K562 (cell line): ENCODE measurements at places on chromosomes 12 and 14. TPM values are rescaled to one million over a fixed set of nuclear protein-coding genes. Genes with fewer than 3 reads are reported as not detected.

GRCh38 chr14:19823178-19823577 lies 19.6 kb downstream of the OR4N2 start:
- no peak overlapping the region for H3K4me3 ChIP-seq
- no peaks in the 10 kb centered on the region for H3K36me3 ChIP-seq
- no peaks in the 10 kb centered on the region for H3K27me3 ChIP-seq
- H3K27ac ChIP-seq = no peak overlapping the region
- no peak for DNase-seq

Gene DDN
- 2.2 and 2.4 TPM in 2 replicates for polyA plus RNA-seq

DNA sequence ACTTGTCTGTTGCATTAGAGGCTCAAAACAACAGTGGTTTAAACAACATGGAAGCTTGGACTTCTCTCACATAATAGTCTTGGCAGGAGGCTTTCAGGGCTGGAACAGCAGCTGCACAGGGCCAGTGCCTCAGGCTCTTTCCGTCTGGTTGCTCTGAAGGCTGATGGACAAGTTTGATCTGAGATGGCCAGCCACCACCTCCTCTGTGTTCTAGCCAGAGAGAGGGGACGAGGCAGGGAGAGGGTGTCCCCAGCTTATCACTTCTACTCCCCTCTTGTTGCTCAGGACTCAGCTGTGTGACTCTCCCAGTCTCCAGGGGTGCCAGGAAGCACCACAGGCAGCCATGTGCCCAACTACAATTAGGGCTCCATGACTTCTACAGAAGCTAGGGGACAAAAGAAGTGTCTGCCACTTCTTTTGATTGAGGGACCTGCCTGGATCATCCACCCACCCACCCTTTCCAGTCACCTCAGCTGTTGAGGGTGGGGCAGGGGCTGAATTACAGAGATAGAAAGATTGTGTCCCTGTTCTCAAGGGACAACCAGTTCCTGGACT lies 46.6 kb downstream of the SMIM41 start:
- H3K4me3 ChIP-seq = no peak overlapping the region
- H3K36me3 ChIP-seq = no peaks in the 10 kb centered on the region
- H3K27me3 ChIP-seq = peaks cover 49% of the 10 kb centered on the region
- H3K4me1 ChIP-seq = peaks cover 14% of the 10 kb centered on the region; the same call in 1 of the 3 replicates
- no peak for DNase-seq

- no peaks in the 10 kb centered on the region for H3K36me3 ChIP-seq
- H3K27me3 ChIP-seq = peaks cover 4% of the 10 kb centered on the region; the same call in 1 of the 3 replicates
- no peak overlapping the region for H3K4me3 ChIP-seq
- no peak overlapping the region for H3K27ac ChIP-seq
- no peak for DNase-seq
Observed at GRCh38 chr14:67491285-67491684, 2.8 kb upstream of the TMEM229B start.

GRCh38 chr14:42023452-42023851 lies 416.8 kb downstream of the LRFN5 start:
- H3K4me1 ChIP-seq = no peaks in the 10 kb centered on the region
- H3K27me3 ChIP-seq = no peaks in the 10 kb centered on the region
- H3K27ac ChIP-seq = no peak overlapping the region

Gene HOXC12
- 0.05 and 0.19 TPM in 2 replicates for polyA plus RNA-seq

GRCh38 chr12:91985002-91985787 lies 160.5 kb downstream of the BTG1 start:
- H3K27me3 ChIP-seq = no peaks in the 10 kb centered on the region
- H3K4me3 ChIP-seq = no peak overlapping the region
- no peak for DNase-seq
- no peaks in the 10 kb centered on the region for H3K36me3 ChIP-seq
- H3K27ac ChIP-seq = no peak overlapping the region
- H3K4me1 ChIP-seq = peaks cover 15% of the 10 kb centered on the region; the same call in 2 of the 3 replicates

- H3K4me1 ChIP-seq = no peaks in the 10 kb centered on the region
- peaks cover 5% of the 10 kb centered on the region; the same call in 1 of the 2 replicates for H3K27me3 ChIP-seq
- no peak overlapping the region for H3K27ac ChIP-seq
- DNase-seq = no peak
Observed at GRCh38 chr12:105742567-105742874, 396.2 kb downstream of the NUAK1 start.

GRCh38 chr14:90651271-90651804 lies 164.9 kb downstream of the TTC7B start:
- H3K27me3 ChIP-seq = no peaks in the 10 kb centered on the region
- no peak overlapping the region for H3K4me3 ChIP-seq
- DNase-seq = no peak

DNA sequence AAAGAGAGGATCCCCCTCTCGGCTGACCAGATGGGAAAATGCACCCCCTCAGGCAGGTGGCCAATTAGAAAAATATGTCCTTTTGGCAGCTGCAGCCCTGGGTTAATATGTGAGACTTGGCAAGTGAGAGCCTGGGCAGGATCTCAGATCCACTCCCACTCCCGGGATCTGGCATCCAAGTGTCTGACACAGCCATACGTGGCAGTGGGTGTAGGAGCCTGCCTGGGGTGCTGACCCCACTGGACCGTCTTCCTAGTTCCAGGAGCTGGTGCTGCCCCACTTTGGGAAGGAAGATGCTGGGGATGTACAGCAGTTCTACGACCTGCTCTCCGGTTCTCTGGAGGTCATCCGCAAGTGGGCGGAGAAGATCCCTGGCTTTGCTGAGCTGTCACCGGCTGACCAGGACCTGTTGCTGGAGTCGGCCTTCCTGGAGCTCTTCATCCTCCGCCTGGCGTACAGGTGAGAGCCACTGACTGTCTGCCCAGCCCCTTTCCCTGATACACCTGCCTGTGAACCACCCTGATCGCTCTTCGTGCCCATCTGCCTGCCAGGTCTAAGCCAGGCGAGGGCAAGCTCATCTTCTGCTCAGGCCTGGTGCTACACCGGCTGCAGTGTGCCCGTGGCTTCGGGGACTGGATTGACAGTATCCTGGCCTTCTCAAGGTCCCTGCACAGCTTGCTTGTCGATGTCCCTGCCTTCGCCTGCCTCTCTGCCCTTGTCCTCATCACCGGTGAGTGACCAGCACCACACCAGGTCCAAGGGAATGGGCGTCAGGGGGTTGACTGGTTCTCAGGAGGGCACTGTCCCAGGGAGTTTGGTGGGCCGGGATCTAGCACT lies 5.8 kb downstream of the NR4A1 start:
- DNase-seq = no peak
- peaks cover 7% of the 10 kb centered on the region; the same call in 2 of the 3 replicates for H3K4me1 ChIP-seq
- no peak overlapping the region for H3K4me3 ChIP-seq
- H3K27ac ChIP-seq = no peak overlapping the region

GRCh38 chr12:4145990-4146859 lies 127.3 kb upstream of the CCND2 start:
- H3K36me3 ChIP-seq = no peaks in the 10 kb centered on the region
- H3K4me3 ChIP-seq = no peak overlapping the region
- DNase-seq = no peak
- H3K27me3 ChIP-seq = no peaks in the 10 kb centered on the region

Gene SYNJ2BP
- polyA plus RNA-seq = 1.8 and 3.5 TPM in 2 replicates

DNA sequence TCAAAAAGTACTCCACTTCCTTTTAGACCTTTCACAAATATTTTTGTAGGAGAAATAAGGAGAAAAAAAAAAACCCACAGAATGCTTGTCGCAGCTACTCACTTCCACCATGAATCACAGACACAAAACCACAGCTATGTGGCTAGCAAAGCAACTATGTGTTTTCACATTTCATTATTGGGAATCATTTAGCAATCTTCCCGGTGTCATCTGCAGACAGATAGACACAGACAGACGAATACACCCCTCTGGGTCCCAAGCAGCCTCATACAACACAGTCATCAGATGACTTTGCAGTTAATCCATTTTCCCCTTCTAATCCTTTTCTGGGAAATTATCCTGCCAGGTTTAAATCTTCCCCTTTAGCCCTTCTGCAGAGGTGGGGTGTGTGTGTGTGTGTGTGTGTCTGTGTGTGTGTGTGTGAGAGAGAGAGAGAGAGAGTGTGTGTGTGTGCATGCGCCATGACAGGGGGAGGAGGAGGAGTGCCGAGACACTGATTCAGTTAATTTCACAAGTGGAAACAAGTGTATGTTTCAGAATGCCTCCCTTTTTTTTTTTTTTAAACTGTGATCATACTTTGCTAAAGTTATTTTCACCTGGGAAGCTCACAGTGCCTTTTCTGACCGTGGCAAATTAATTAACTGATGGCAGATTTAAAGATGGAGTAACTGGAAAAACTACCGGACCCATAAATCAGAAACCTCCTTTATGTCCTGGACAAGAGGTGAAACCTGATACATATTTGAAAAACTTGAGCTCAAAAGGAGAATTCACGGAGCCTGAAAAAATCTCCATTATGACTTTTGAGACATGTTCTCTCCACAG lies 39.9 kb downstream of the LTBP2 start:
- H3K36me3 ChIP-seq = no peaks in the 10 kb centered on the region
- peaks cover 6% of the 10 kb centered on the region; the same call in 1 of the 3 replicates for H3K27me3 ChIP-seq
- H3K27ac ChIP-seq = no peak overlapping the region
- no peak overlapping the region for H3K4me3 ChIP-seq
- no peaks in the 10 kb centered on the region for H3K4me1 ChIP-seq

DNA sequence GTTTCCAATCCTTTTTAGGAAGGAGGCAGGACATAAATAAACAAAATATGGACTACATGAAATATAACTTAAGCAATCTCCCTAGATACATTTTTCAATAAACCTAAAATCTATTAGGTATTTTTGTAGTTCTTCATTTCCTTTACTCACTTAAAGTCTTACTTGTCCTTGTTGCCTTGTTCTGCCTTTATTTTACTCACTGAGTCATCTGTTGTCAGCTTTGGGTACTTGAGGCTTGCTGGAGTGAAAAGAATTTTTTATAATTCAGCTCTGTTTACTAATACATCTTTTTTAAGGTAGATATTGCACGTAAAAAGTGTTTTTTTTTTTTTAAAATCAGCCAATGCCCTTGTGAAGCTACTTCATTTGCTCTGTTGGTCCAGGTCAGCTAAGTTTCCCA lies 216.2 kb downstream of the PELI2 start:
- no peaks in the 10 kb centered on the region; the same call in 1 of the 2 replicates for H3K4me1 ChIP-seq
- H3K27ac ChIP-seq = no peak overlapping the region
- no peaks in the 10 kb centered on the region for H3K36me3 ChIP-seq
- H3K27me3 ChIP-seq = no peaks in the 10 kb centered on the region
- H3K4me3 ChIP-seq = no peak overlapping the region

DNA sequence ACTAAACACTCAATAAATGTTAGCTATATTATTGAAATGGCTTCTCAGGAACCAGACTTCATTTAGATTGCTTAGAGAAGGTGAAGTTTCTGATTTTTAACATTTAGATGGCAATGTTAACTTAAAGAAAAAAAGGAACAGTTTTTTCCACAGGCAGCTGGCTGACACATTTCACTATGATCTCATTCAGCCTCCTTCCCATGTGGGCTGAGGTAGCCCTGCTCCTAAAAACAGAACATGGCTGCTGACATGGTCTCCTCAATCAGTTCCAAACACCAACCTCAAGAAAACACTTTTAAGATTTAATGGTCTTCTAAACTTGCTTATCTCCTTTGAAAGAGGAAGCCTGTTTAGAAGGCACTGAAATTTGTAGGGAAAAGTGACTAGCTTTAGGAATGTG lies 23.8 kb downstream of the GNS start:
- H3K4me1 ChIP-seq = peaks cover 8% of the 10 kb centered on the region
- no peaks in the 10 kb centered on the region for H3K27me3 ChIP-seq
- H3K36me3 ChIP-seq = peaks cover 51% of the 10 kb centered on the region
- no peak for DNase-seq

GRCh38 chr14:76814726-76815645 lies 2.3 kb upstream of the ANGEL1 start:
- DNase-seq = no peak
- no peak overlapping the region for H3K4me3 ChIP-seq
- H3K27me3 ChIP-seq = peaks cover 16% of the 10 kb centered on the region
- H3K27ac ChIP-seq = no peak overlapping the region

Gene GALNT16
- not detected in 2 replicates for polyA plus RNA-seq

Gene HOXC10
- 0.63 and 0.73 TPM in 2 replicates for polyA plus RNA-seq

- H3K27ac ChIP-seq = no peak overlapping the region; the same call in 2 of the 3 replicates
- DNase-seq = no peak
- H3K27me3 ChIP-seq = no peaks in the 10 kb centered on the region
- H3K4me1 ChIP-seq = no peaks in the 10 kb centered on the region
- H3K36me3 ChIP-seq = no peaks in the 10 kb centered on the region
Observed at GRCh38 chr12:93912086-93912733, 235.0 kb downstream of the CRADD start.

GRCh38 chr12:105783983-105784947 lies 354.5 kb downstream of the NUAK1 start:
- no peaks in the 10 kb centered on the region for H3K27me3 ChIP-seq
- H3K27ac ChIP-seq = no peak overlapping the region
- no peaks in the 10 kb centered on the region for H3K4me1 ChIP-seq

- H3K27ac ChIP-seq = no peak overlapping the region
- H3K4me3 ChIP-seq = no peak overlapping the region
- DNase-seq = no peak
- H3K36me3 ChIP-seq = peaks cover 32% of the 10 kb centered on the region
- peaks cover 16% of the 10 kb centered on the region for H3K4me1 ChIP-seq
- H3K27me3 ChIP-seq = no peaks in the 10 kb centered on the region
Observed at GRCh38 chr12:117027251-117028086, 71.7 kb downstream of the TESC start.

Gene LRRC43
- polyA plus RNA-seq = 0.19 and 0.84 TPM in 2 replicates

GRCh38 chr12:69309461-69309860 lies 38.7 kb upstream of the LYZ start:
- no peaks in the 10 kb centered on the region for H3K36me3 ChIP-seq
- peak; percentile 19 for DNase-seq
- no peak overlapping the region for H3K4me3 ChIP-seq
- H3K27me3 ChIP-seq = no peaks in the 10 kb centered on the region
- no peaks in the 10 kb centered on the region; the same call in 2 of the 3 replicates for H3K4me1 ChIP-seq

Gene RDH12
- polyA plus RNA-seq = 0.04 and 0.22 TPM in 2 replicates

DNA sequence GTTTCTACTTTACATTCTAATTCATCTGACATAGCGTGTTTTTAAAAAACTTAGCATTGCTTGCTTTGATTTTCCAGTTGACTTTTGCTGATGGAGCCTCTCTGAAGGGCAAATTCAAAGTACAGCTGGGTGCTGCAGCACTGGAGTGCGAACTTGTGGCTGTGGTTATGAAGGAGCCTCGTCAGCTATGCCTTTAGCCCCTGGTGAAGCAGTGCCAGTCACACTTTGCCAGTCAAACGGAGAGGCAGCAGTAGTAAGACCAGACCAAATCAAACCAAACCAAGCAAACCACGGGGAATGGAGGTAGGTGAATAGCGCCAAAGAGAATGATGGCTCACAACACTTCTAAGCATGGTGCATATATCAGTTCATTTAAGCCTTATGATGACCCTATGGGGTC lies 15.1 kb upstream of the SLC38A2 start:
- no peak overlapping the region for H3K27ac ChIP-seq
- H3K36me3 ChIP-seq = no peaks in the 10 kb centered on the region

DNA sequence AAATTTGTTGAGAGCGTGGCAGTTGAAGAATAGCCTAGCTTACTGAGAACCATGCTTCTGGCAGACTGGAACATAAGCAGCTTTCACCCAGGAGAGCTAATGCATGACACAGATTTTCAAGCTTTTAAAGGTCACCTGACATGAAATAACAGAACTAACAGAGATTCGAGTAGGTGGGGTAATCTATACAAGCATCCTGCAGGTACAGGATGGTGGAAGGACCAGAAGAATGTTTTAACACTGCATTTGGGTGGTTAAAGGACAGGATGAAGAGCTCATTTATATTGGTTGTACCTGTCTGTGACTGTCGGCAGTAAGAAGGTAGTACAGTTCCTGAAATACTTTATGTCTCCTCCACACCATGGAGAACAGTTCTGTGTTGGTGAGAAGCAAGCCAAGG lies 8.9 kb downstream of the PELI2 start:
- H3K4me3 ChIP-seq = no peak overlapping the region
- no peak for DNase-seq
- no peaks in the 10 kb centered on the region for H3K36me3 ChIP-seq
- H3K4me1 ChIP-seq = no peaks in the 10 kb centered on the region
- H3K27me3 ChIP-seq = peaks cover 6% of the 10 kb centered on the region; the same call in 2 of the 3 replicates
- H3K27ac ChIP-seq = no peak overlapping the region

Gene TMEM233
- 0.17 TPM in 1 of 2 replicates, not detected in the other for polyA plus RNA-seq
